ENCODE measurements at places on chromosomes 2 and 18.

GRCh38 chr2:58155160-58155778, 85.9 kb downstream of the FANCL start:
- no peak for DNase-seq

- DNase-seq, result no peak
Measured at GRCh38 chr18:24398540-24398939, 916 bp upstream of the OSBPL1A start.

GRCh38 chr18:70172225-70172624, 33.3 kb downstream of the RTTN start:
- DNase-seq, result no peak

- no peak for DNase-seq
Measured at GRCh38 chr2:77395011-77395410, 127.2 kb downstream of the LRRTM4 start.

GRCh38 chr2:69076601-69077000, 63.6 kb downstream of the ANTXR1 start:
- DNase-seq, result no peak

- no peak for DNase-seq
Measured at GRCh38 chr2:118918017-118918416, 24.0 kb upstream of the MARCO start.

- no peak for DNase-seq
Measured at GRCh38 chr2:46211461-46211860, 85.7 kb upstream of the EPAS1 start.

- DNase-seq, result no peak
Measured at GRCh38 chr2:95225658-95226057, 18.3 kb downstream of the ZNF892 start.

DNA sequence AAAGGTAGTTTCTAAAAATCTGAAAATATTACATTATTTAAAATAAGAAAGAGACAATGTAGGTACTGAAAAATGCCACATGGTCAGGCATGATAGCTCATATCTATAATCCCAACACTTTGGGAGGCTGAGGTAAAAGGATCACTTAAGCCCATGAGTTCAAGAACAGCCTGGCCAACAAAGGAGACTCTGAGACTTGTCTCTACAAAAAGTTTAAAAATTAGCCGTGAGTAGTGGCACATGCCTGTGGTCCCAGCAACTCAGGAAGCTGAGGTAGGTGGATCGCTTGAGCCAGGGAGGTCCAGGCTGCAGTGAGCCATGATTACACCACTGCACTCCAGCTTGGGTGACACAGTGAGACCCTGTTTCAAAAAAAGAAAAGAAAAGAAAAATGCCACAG, 21.8 kb downstream of the ATAD2B start:
- DNase-seq, result no peak

- DNase-seq, result no peak
Measured at GRCh38 chr2:188414411-188414810, 122.7 kb downstream of the GULP1 start.

GRCh38 chr2:45938649-45939511, 287.4 kb downstream of the PRKCE start:
- no peak for DNase-seq

- no peak for DNase-seq
Measured at GRCh38 chr2:144078802-144079724, 440.9 kb downstream of the ZEB2 start.

DNA sequence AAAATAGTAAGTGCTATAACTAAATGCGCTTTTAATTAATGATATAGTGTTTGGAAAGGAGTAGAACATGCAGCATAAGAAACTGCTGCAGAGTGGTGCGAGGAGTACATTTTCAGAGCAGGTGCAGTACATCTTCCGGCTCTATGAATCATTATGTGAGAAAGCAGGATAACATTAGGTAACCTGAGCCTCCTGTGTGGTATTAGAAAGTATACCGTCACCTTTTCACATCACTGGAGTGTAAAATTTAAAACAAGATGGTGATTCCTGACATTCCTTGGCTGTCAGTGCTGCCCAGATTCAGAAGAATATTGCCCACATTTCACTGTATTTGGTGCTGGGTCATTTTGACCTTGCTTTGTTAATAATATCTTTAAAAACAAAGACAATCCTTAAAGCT, 7.8 kb upstream of the DYNC2LI1 start:
- DNase-seq, result no peak

GRCh38 chr2:167017021-167017420, 128.7 kb downstream of the XIRP2 start:
- DNase-seq, result no peak

DNA sequence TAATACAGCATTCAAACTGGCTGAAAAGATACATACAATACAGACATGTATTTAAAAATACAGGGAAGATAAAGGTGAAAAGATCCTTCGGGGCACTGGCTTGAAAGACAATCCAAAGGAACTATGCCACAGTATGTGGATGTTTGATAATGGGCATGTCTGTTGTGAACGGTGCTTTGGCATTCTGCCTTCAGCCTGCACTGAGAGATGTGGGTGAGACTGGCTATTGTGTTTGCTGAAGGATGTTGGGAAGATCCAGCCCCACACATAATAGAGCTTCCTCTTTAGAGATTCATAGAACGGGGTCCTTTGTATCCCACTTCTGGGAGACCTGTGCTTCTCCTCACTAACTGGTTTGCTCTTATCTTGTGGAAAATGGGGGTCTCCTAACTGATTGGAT, 65.1 kb upstream of the CXCR4 start:
- DNase-seq, result no peak

GRCh38 chr2:184558713-184559464, 39.4 kb upstream of the ZNF804A start:
- no peak for DNase-seq

DNA sequence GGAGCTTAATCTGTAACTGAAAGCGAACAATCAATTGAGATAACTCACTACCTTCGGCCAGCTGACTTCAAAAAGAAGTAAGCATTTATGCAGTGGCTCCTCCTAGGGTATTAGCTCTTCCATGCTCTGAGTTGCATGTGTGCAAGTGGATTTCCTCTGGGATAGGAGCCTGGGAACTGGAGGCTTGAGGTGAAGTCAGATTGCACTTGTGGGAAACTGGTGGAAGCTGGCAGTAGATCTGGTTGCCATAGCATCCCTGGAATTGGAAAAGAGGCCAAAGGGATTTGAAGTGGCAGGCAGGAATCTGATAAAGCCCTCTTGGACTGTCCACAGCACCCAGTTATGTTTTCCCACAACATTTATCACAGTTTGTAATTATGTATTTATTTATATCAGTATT, 50.6 kb upstream of the FMNL2 start:
- DNase-seq, result no peak

- no peak for DNase-seq
Measured at GRCh38 chr18:41763361-41763760, 191.7 kb upstream of the PIK3C3 start.

DNA sequence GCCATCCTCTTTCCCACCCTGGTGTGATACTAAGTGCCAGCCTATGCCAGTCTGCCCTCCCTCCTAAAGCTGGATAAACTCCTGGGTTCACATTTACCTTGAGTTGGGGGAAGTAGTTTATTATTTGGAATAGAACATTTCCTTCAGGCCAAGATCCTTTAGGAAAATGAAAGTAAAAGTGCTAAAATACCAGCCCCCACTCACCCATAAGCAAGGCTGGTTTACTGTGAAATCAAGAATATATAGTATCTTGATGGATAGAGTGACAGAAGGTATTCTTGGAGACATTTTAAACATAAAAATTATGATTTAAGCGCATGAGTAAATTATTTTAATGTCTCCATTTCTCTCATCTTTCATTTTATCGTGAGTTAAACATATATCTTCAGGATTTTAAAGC, 27.1 kb downstream of the ZNF532 start:
- no peak for DNase-seq

DNA sequence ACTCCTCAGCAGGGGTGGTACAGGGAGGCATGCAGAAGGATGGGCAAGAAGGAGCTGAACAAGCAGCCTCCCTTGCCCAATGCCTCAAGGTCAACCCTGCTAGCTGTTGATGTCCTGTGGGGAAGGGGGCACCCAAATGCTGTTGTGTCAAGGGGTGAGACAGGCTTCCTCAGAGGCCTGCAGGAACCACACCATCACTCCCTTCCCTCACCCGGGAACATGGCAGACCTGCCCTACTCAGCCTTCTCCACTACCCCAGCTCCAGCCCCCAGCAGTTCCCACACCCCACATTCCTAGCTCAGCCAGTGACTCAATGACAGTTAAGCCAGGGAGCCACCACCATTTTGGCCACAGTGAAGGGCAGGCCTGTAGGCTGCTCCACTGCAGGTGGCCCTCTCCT, 53.9 kb upstream of the RMP24 start:
- DNase-seq, result no peak

GRCh38 chr2:229920011-229920641, 1.7 kb downstream of the TRIP12 start:
- DNase-seq, result peak; percentile 78

- no peak for DNase-seq
Measured at GRCh38 chr18:62912885-62913284, 197.5 kb downstream of the PHLPP1 start.

- no peak for DNase-seq
Measured at GRCh38 chr2:223090540-223091235, 38.7 kb downstream of the KCNE4 start.

DNA sequence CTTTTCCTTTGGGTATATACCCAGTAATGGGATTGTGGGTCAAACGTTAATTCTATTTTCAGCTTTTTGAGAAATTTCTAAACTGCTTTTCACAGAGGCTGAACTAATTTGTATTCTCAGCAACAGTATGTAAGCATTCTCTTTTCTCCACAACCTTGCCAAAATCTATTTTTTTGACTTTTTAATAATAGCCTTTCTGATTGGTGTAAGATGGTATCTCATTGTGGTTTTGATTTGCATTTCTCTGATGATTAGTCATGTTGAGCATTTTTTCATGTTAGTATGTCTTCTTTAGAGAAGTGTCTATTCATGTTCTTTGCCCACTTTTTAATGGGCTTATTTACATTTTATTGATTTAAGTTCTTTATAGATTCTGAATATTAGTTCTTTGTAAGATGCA, 145.5 kb downstream of the TRABD2A start:
- DNase-seq, result no peak

- no peak for DNase-seq
Measured at GRCh38 chr2:157178874-157179273, 78.6 kb upstream of the GALNT5 start.

DNA sequence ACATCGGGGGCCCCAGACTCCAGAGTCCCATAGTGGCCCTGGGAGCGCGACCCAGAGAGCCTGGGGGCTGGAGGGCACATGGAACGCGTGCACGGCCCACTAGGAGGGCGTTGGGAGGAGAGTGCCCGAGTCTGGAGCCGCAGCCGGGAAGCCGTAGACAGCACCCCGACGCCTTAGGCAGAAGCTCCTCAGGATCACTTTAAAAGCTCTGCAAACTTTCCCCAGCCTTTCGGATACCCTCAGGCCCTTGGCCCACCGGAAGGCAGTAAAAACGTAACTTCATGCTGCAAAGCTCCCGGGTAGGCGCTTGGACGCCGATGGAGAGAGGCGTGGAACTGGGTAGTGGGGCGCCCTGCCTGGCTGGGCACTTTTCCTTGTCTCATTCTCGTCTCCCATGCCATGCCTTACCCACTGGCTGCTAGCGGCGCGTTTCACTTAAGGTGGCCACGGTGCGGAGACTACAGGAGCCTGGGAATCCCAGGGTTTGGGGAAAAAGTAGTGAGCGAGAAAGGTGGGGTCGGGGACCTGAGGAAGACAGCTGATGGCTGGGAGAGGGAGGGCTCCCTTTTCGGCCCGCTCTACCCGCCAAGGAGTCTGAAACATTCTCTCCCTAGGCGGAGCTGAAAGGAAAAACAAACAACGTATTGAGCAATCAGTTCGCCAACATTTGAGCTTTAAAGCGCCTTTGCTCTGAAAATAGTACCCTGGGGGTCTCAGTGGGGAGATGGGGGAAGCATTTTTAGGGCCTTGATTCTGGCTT, 141.8 kb downstream of the MEIS1 start:
- DNase-seq, result no peak

- no peak for DNase-seq
Measured at GRCh38 chr2:180604077-180604476, 376.3 kb upstream of the UBE2E3 start.

- no peak for DNase-seq
Measured at GRCh38 chr2:220072669-220073220, 445.3 kb downstream of the SLC4A3 start.

DNA sequence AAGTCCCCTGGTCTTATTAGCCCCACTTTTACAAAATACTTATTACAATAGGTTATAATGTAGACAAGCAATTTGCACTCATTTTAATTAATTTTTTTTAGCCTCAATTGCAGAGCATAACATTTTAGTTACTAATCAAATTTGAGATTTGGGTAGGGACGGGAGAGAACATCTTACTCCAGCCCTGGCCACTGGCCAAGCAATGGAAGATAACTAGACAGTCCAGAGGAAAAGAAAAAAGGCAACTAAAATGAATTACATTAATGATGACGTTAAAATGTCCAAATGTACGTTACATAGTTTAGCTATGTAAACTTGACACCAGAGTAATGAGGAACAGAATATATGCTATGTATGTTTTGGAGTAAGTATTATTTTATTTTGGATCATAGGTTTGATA, 11.0 kb upstream of the CAVIN2 start:
- DNase-seq, result no peak

DNA sequence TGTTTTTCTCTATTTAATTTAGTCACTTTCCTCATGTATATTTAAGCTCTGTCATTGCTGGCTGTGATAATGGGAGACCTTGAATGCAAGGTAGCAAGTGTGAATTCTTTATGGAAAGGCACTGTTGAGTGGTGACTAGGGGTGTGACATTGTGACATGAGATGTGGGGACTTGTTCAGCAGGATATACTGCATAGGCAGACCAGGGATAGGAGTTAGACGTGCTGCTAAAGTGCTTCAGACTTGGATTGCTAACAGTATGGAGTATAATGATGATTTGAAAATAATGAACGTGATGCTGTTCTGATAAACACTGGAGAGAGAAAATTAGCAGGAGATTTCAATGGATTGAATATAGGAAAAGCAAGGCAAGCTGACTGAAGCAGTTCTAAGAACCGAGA, 135.1 kb downstream of the NCOA1 start:
- no peak for DNase-seq

- DNase-seq, result no peak
Measured at GRCh38 chr2:222907790-222908441, 47.1 kb downstream of the ACSL3 start.

- no peak for DNase-seq
Measured at GRCh38 chr2:36670881-36671595, 25.5 kb upstream of the VIT start.

DNA sequence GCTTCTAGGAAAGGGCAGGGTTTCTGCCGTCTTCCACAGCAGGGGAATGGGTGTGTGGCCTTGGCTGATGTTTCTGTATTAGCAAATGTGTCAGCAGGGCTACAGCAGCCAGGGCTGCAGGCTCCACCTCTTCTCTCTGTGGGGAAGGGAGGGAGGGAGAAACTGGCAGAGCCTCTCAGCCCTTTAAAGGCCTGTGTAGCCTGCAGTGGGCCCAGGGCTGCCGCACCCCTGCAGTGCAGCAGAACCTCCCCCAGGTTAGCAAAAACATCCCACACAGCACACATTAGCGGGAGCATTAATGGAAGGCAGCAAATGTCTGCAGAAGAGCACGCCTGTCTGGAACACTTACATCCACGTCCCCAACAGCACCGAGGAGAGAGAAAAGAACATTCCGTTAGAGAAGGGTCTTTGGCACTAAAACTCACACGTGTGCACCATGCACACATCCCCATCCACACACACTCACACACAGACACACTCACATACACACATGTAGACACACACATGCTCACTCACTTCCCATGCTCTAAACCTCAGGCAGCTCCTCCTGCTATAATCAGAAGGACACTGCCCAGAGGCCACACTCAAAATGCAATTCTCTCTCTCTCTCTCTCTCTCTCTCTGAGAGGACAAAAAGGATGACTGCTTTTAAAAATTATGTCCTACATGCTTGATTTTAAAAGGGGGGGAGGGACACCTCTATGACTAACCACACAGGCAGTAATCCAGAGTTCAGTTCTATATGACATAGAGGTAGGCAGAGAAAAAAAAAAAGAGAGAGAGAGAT, 24.1 kb downstream of the MRPL35 start:
- DNase-seq, result no peak
